ENCODE measurements at places on chromosomes 7 and 10. TPM values are rescaled to one million over a fixed set of nuclear protein-coding genes. Genes with fewer than 3 reads are reported as not detected.

Gene ALOX5
- total RNA-seq = not detected

Gene ZP3
- 0.63 TPM for total RNA-seq

DNA sequence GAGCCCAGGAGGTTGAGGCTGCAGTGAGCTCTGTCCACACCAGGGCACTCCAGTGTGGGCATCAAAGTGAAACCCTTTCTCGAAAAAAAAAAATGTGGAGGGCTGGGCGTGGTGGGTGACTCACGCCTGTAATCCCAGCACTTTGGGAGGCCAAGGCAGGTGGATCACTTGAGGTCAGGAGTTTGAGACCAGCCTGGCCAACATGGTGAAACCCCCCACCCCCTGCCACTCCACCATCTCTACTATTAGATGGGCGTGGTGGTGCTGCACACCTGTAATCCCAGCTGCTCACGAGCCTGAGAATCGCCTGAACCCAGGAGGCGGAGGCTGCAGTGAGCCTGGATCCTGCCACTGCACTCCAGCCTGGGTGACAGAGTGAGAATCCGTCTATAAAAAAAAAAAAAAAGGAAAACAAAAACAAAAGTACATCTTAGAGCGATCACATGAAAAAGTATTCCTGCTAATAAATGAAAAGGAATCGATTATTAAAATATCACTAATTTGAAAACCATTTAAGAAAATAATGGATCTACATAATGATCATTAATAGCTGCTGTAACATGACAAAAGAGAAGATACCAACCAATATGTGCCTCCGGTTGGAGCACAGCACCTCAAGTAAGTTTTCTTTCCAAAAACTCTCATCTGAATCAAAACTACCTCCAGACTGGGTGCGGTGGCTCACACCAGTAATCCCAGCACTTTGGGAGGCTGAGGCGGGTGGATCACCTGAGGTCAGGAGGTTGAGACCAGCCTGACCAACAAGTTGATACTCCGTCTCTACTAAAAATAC lies 4.9 kb downstream of the HNRNPF start:
- no peak for DNase-seq

- DNase-seq = peak; percentile 22
Observed at GRCh38 chr7:101527844-101528667, 101.0 kb downstream of the MYL10 start.

DNA sequence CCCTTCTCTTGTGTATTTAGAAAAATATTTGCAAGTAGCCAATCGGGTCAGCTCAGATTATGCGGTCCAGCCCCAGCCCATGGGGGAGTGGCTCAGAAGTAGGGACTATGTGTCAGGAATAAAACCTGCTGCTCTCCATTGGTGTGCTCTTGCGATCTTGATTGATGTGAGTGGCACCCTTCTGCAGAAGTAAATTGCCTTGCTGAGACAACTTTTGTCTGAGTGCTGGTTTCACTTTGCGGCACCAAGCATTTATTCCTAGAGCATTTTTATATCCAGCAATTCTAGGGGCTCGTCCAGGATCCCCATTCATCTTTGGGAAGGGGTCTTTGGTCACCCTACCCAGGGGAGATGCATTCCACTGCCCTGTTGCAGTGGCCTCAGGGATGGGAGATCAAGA lies 26.1 kb upstream of the FAM221A start:
- DNase-seq = no peak

Gene ATOH7
- total RNA-seq = not detected

GRCh38 chr10:33807531-33808359 lies 473.3 kb upstream of the NRP1 start:
- DNase-seq = no peak

Gene ITIH5
- total RNA-seq = 0.09 TPM

- peak; percentile 57 for DNase-seq
Observed at GRCh38 chr7:69817121-69817520, 218.8 kb downstream of the AUTS2 start.

DNA sequence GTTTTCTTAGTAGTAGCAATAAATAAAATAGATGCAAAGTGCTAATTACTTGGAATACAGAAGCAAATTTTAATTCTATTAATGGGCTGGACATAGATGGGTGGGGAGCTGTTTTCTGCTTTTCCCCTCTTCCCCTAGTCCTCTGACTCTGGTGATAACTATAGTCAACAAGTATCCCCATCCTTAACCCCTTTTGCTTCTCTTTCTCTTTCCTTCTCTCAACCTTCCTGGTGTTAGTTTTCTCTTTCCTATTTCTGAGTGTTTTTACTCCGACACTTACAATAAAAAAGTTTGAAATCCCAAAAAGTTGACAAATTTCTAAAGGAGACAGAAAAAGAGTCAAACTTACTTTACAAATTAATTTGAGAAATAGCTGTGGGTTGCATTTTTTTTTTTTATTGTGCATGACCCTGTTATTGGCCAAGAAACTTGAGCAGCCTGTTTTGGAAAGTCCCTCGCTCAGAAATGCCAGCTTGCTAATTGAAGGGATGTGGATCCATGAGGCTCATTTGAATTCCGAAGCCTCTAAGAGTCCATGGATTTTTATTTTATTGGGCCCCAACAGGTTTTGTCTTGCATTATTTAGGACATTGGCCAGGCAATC lies 2.4 kb downstream of the FAS start:
- DNase-seq = peak; percentile 64

Gene LIPF
- total RNA-seq = not detected

DNA sequence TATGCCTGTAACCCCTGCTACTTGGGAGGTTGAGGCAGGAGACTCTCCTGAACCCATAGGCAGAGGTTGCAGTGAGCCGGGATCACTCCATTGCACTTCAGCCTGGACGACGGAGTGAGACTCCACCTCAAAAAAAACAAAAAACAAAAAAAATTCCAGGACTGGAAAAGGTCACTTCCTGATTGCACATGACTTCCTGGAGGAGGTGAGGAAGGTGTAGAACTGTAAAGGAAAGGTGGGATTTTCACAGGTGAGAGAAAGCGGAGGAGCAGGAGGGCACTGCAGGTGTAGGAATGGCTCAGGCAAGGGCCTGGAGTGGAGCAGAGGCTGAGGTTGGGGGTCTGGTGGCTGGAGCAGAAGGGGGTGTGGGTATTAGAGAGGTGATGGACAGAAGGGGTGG lies 3.2 kb upstream of the MUC3A start:
- DNase-seq = no peak

Gene ASCC1
- total RNA-seq = 44.4 TPM

Gene FOXP2
- 17.4 TPM for total RNA-seq

Gene TAS2R4
- total RNA-seq = 4.5 TPM

Gene LIPK
- not detected for total RNA-seq

GRCh38 chr10:126373147-126373546 lies 15.1 kb downstream of the ADAM12 start:
- DNase-seq = peak; percentile 60

DNA sequence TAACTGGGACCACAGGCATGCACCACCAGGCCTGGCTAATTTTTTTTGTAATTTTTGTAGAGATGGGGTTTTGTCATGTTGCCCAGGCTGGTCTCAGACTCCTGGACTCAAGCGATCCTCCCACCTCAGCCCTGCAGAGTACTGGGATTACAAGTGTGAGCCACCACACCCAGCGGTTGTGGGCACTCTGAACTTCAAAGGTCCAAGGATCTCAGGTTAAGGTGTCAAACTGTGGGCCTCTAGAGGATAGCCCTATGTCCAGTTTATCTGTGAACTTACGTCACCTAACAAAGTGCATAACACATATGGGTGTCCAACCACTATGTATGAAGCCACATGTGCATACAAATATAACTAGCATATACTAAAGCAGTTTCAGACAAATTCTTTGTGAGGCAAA lies 3.2 kb upstream of the IL2RA start:
- no peak for DNase-seq

- DNase-seq = peak; percentile 63
Observed at GRCh38 chr7:151448261-151449252, 8.6 kb upstream of the CRYGN start.

DNA sequence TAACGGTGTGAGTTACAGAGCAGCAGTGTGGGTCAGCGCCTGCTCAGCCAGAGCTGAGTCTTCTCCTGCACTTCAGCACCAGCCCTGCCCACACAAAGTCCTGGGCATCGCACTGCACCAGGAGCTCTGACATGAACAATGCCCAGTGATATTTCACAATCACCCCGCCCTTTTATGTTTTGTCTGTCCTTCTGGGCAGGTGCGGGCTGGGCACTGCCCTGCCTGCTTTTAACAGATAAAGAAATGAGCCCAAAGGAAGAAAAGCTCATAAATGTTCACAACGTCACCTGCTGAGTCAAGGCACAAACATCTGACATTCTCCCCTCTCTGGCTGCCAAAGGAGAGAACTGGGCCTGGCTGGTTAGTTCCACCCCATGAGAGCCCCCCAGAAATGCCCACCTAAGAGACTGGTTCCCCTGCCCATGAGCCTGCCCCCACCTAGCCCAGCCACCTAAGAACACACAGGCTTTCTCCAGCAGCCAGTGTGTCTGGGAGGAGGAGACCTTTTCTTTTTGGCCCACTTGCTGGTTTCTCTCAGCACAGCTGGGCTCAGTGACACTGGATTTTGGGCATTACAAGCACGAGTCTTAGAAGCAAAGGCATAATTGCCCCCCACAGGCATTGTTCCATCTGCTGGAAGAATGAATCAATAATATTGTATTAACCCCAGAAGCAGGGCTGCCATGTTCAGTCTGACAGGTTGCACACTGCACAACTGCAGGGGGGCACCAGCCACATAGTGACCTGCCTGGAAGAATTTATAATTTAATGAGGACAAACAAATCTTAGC lies 22.3 kb downstream of the CALML3 start:
- DNase-seq = peak; percentile 50

GRCh38 chr7:127903892-127904669 lies 127.2 kb downstream of the LRRC4 start:
- DNase-seq = no peak

DNA sequence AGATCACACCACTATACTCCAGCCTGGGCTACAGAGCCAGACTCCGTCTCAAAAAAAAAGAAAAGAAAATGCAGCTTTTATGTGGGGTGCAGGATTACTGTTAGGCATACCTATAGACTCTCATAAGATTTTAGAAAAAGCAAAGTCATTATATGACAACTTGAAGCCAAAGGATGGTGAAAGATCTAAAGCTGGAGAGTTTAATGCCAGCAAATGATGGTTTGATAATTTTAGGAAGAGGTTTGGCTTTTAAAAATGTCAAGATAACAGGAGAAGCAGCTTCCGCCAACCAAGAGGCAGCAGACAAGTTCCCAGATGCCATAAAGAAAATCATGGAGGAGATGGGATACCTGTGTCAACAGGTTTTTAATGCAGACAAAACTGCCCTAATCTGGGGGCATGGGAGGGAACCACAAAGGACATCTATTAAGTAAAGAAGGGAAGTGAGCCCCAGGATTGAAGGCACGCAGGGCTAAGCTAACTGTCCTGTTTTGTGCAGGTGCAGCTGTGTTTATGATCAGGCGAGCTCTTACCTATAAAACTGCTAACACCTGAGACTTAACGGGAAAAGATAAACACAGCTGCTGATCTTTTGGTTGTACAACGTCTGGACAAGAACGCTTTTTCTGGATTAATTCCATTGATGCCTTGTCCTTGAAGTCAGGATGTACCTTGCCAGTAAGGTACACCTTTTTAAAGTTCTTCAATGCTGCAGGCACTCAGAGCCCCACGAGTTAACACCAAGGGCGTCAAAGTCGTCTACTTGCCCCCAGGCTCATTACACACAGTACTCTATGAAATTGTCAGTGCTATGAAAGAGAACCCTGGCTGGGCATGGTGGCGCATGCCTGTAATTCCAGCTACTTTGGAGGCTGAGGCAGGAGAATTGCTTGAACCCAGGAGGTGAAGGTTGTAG lies 10.5 kb upstream of the ANKRD61 start:
- DNase-seq = no peak

Gene IL6
- total RNA-seq = 3.8 TPM

Gene MRPS17
- 9.0 TPM for total RNA-seq

GRCh38 chr10:43118631-43119415 lies 19.4 kb upstream of the CSGALNACT2 start:
- DNase-seq = no peak

Gene CALHM2
- total RNA-seq = 57.6 TPM

Gene BUD23
- total RNA-seq = 28.6 TPM

- no peak for DNase-seq
Observed at GRCh38 chr10:61257956-61258496, 195.2 kb downstream of the TMEM26 start.

Gene GNG11
- total RNA-seq = 56.9 TPM

- DNase-seq = no peak
Observed at GRCh38 chr7:79952399-79952798, 182.2 kb upstream of the GNAI1 start.

Gene TSPAN13
- not detected for total RNA-seq

GRCh38 chr10:69318867-69319727 lies 40.8 kb downstream of the HK1 start:
- peak; percentile 60 for DNase-seq

DNA sequence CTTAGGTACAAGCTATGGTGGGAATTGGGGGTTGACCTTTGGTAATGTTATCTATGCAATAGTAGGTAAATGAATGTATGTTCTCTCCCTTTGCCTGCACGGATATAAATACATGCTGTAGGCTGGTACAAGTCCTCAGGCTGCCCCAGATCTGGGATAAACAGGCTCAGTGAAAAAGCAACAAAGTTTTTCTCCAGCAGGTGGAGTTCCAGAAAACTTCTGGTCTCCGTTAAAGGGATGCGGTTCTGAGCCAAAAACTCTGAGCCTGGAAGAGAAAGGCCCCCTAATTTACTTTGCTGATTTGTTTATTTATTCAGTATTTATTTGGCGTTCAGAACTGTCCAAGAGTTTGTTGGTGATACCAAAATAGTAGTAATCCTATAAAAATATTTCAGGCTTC lies 204.7 kb downstream of the ADRA2A start:
- peak; percentile 7 for DNase-seq

Gene CRYGN
- 0.16 TPM for total RNA-seq

- DNase-seq = no peak
Observed at GRCh38 chr7:22876986-22877729, 54.5 kb upstream of the TOMM7 start.

GRCh38 chr10:75408911-75409885 lies 7.6 kb upstream of the ZNF503 start:
- DNase-seq = peak; percentile 46

DNA sequence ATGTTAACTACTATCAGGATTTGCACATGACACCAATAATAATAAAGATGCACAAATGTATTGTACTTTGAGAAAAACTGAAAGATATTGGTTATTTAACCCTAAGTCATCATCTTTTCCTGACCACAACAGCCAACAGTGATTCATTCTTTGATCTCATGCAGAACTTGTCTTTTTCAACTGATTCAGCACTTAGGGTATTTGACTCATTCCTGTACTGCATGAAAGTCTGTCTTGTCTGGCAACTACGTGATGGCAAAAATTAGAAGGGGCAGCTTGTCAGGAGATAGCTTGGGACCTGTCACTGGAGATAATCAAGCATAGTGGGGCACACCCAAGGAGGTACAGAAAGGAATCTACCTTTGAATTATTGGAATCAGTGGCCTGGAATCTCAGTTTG lies 77.8 kb upstream of the LRRC17 start:
- peak; percentile 78 for DNase-seq

Measured in fibroblast of the aortic adventitia (primary cell).